ENCODE measurements at places on chromosomes 6 and 20.

DNA sequence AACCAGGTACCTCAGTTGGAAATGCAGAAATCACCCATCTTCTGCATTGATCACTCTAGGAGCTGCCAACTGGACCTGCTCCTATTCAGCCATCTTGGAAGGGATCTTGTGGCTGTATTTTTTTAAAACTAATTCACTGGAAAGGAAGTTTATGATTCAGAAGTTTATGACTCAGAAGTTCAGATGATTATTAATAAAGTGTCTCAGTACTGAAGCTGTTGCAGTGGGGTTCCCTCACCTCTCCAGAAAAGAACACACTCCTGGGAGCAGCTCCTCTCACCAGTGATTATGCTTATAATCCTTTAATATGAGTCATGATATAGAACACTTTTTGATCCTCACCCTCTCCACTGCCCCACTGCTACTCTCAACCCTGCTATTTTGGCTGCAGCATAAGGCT, 291.2 kb upstream of the HS3ST5 start:
- no peak for DNase-seq

- no peak for DNase-seq
Observed at GRCh38 chr6:166532302-166532701, 54.2 kb downstream of the RAMACL start.

DNA sequence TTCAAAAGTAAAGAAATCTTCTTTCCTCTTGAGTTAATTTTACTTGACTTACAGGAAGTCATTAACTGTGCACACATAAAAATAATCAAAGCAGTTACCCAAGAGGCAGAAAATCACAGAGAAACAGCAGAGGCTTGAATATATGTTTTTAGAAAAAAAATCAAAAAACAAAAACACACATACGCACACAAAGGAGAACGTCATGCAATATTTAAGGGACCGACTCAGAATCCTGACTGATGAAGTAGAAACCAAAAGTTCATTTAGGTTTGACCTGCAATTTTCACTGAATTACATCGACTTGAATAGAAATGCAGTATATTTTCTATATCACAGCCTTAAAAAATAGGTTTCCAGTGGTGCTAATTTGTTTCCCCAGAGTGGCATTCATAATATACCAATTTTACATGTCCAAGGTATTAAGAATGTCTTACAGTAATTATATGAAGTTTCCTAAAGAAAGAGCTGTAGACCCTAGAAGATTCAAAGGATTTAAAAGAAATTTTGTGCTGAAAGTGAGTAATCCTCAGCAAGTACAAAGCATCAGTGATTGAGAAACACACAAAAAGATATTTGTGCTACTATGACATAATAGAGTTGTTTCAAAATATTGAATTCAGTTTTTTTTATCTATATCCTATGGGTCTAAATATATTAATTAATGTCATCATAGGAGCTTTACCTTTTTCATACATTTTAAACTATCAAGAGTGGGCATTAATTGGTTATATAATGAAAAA, 358.5 kb upstream of the RUNX2 start:
- no peak for DNase-seq

DNA sequence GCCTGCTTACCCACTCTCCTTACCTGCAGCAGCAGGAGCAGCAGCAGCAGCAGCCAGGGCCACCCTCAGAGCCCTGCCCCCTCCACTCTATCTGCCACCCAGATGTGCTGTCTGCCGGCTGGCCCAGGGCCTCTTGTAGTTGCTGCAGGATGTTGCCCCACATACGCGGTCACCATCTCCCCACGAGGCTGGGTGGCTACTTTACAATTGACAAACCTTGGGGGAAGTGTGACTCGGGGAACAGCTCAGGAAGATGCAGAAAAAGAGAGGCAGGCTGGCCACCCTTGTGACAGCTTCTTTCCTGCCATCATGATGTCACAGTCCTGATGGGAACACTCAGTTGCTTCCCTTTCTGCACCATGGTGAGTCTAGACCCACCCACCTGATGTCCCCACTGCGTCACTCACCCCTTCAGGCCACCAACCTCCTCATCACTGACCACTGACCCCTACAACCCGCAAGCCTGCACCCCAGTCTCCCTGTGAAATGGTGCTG, 14.5 kb downstream of the TREM1 start:
- DNase-seq: no peak

- no peak for DNase-seq
Observed at GRCh38 chr6:134467620-134468019, 149.7 kb upstream of the SGK1 start.

DNA sequence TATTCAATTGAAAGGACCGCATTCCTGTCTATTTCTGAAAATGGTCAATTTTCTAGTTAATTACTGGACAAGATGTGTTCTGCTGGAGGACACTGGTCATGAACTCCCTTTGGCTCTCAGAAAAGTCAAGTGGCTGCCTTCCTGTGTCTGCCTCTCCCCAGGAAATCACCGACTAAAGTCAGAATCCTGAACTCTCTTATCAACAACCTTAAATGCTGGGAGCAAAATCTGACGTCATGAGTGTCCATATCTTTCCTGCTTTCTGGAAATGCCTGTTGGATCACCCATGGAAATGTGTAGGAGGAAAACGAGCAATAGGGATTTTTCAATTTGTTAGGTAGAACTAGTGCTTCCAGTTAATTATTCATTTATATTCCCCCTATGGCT, 53.5 kb upstream of the PLCB1 start:
- DNase-seq: no peak

DNA sequence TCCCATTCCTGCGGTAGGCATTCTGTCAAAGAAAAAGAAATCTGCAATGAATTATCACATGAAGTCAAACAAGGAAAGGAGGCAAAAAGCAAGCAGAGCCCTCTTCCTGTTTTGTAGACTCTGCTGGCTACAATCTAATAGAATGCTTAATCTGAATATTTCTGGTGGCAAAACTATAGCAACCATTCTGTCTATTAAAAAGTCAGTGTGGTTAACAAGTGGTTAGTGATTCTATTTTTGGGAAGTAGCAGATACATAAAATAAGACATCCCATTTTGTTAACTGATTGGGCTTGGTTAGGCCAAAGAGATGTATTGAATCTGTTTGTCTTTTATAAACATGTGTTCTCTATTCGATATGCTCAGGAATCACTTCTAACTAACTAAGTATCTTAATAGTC, 442.3 kb downstream of the CDC5L start:
- no peak for DNase-seq

GRCh38 chr20:32752458-32753250, 9.4 kb upstream of the COMMD7 start:
- DNase-seq: no peak

- DNase-seq: no peak
Observed at GRCh38 chr6:38846844-38847243, 131.7 kb downstream of the DNAH8 start.

- no peak for DNase-seq
Observed at GRCh38 chr6:42443312-42444060, 8.2 kb downstream of the TRERF1 start.

GRCh38 chr20:64261138-64261537, 5.6 kb downstream of the PCMTD2 start:
- DNase-seq: no peak

DNA sequence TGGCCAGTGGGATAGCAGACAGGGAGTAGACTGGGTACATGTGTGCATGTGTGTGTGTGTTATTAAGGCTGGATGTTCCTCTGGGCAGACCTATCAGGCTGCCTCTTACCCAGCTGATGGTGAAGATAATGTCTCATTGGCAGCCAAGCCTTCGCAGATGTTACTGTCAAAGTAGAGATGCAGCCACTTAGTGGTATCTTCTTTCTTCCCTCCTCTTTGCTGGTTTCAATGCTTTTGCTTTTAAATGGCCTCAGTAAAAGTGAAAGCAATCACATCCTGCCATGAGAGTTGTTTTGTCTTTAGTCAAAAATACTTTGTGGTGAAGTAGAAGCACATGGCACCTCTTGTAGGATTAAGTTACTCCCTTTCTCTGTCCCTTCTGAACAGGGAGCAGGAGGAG, 57.5 kb downstream of the SNRNP48 start:
- no peak for DNase-seq

GRCh38 chr6:112680091-112680490, 333.0 kb downstream of the RFPL4B start:
- DNase-seq: no peak

DNA sequence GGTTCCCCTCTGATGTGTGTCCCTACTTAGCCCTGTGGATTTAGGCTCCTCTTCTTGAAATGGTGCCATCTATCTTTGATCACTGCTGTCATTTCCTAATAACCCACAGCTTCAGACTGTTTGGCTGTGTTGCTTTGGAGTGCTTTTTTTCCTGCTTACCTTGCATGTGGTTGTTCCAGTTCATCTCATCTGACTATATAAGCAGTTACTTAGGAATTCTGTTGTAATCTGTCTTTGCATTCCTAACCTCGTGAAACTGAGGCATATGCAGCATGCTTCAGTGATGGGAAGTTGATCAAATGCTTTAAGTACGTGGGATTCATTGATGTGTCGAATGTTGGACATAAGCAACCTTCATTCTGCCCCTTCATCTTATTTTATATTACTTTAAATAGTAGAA, 115.8 kb upstream of the FLRT3 start:
- DNase-seq: no peak

DNA sequence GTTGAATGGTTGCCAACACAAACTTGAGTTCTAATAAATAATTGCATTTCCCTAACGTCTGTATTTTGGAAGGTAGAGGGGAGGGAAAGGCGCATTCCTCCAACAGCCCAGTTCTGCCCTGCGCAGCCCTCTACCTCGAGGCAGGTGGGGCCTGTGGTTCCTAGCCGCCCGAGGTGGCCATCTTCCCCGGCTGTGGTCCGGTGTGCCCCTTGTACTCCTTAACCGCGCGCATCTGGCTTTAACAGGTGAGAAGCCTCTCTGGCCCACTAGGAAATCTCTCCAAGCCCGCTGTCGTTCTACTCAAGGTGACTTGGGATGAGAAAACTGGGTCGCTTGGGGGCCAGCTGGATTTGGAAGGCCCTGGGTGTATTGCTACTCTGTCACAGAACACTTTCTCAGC, 1.7 kb downstream of the KHDC3L start:
- no peak for DNase-seq

DNA sequence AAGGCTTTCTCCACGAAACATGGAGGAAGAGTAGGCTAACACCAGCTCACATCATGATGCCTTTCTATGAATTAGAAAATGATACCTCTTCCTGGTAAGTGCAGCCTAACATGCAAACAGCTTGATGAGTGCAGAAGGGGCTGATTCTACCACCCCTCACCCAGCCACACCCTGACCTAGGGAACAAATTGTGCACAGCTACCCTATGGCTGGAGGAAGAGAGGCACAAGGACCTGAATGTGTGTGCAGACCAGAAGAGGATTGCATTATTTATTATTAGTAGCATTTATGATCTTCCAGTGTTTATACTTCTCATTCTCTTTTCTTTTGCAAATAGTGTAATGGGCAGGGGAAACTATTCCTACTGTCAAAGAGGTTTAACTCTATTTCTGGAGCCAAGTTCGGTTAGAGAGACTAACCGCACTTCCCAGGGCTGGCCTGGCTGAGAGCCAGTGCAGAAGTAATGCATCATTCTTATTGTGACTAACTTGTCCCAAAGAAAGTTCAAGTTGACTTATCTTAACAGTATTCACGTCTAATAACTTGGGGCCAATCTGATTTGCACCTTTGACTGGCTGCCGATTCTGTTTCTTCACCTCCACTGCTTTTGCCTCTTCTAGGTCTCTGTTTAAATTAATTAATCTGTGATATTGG, 237.5 kb downstream of the CD83 start:
- peak; percentile 36 for DNase-seq

DNA sequence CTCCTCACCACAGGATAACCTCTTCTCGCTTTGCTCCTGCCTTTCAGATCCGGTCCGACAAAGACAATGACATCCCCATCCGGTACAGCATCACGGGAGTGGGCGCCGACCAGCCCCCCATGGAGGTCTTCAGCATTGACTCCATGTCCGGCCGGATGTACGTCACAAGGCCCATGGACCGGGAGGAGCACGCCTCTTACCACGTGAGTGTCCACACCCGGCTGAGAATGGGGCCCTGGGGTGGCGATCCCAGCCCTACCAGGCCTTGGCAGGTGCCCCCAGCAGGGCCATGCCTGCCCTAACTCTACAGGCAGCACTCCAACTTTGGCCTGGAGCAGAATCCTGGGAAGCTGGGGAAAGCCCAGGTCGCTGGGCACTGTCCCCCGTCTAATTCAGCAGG, 221.1 kb downstream of the TAF4 start:
- no peak for DNase-seq

All from stimulated activated CD4-positive, alpha-beta T cell treated with anti-CD3 and anti-CD28 coated beads, Interleukin-2, amount 100 ng/mL, for 24 hours (primary cell).